Ascending aorta (tissue), 2 donors: ENCODE measurements at places on chromosomes 12 and 14.

GRCh38 chr14:99685151-99685591 lies 1.1 kb downstream of the CYP46A1 start:
- DNase-seq: no peak

DNA sequence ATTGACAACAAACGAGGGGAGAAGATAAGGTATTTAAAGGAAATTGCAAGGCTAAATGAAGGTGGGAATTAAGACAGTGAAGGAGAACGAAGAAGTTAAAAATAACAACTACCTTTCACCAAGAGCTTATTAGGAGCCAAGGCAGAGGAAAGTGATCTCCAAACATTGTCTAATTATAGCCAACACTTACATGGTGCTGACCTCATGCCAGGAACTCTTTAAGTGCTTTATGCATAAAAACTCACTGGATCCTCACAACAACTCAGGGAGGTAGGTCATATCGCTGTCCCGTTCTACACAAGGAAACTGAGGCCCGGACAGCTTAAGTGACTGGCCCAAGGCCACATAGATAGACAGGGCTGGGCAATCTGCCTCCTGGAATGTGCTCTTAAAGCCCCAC lies 19.5 kb downstream of the TAMALIN start:
- DNase-seq: no peak

- no peak for DNase-seq
Observed at GRCh38 chr12:76259106-76259505, 89.1 kb downstream of the BBS10 start.

DNA sequence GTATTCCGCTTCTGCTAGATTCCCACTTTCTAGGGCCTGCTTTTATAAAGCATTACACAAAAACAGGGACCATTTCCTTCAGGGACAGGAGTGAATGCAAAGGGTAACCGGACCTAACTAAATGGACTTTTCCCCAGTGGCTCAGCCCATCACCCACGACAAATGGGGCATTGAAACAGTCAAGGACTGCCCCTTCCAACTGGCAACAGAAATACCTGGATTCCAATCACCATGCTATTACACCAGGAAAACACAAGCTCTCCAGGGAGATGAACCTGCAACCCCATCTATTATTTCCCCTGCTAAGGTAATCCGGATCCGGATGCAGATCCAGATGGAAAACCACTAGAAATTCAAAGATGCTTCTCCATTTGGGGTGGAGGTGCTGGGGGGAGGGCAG lies 1.0 kb downstream of the MPHOSPH9 start:
- no peak for DNase-seq

DNA sequence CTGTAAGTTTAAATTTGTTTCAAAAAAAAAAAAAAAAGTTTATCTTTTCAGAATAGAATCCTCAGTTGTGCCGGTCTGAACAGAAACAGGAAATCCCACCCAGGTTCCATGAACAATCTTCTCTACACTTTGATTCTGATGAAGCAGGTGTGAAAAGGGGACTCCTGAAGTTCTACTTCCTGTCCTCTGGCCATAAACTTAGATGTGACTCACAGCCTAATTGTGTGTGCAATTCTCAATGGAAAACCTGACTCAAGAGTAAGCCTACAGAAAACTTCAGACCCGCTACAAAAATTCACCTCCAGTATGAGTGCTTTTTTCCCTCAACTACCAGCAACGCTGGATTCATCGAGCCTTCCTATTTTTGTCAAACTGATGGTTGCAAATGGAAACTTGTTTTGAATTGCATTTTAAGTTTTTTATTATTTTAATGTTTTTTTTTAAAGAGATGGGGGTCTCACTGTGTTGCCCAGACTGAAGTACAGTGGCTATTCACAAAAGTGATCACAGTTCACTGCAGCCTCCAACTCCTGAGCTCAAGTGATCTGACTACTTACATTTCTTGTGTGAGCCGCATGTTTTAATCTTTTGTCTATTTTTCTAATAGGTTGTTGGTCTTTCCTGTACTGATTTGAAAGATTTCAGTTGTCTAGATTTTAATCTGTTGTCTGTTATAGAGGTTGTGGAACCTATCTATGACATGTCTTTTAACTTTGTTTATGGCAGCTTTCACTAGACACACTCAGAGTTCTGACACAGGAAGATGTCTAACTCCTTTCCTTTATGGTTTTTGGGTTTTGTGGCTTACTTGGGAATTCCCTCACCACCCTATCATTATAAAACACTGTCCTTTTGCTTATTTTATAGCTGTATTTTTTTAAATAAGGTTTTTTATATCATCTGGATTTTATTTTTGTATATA lies 37.6 kb downstream of the ATG14 start:
- no peak for DNase-seq

DNA sequence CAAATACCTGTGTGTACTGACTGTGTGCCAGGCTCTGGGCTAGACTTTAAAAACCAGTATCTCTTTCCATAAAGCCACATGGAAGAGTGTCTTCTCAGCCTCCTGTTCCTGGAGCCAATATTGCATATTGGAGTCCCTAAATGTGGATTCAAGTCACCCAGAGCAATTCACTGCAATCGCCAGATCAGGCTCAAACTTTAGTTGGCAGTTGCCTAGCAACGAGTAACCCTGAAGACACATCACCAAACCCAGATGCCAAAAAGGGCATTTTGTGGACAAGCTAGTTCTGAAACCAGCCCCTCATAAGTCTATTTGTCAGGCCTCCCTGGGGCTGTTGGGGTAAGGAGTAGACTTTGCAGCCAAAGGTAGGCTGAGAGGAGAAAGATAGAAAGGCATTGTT lies 13.7 kb downstream of the DPF3 start:
- no peak for DNase-seq

DNA sequence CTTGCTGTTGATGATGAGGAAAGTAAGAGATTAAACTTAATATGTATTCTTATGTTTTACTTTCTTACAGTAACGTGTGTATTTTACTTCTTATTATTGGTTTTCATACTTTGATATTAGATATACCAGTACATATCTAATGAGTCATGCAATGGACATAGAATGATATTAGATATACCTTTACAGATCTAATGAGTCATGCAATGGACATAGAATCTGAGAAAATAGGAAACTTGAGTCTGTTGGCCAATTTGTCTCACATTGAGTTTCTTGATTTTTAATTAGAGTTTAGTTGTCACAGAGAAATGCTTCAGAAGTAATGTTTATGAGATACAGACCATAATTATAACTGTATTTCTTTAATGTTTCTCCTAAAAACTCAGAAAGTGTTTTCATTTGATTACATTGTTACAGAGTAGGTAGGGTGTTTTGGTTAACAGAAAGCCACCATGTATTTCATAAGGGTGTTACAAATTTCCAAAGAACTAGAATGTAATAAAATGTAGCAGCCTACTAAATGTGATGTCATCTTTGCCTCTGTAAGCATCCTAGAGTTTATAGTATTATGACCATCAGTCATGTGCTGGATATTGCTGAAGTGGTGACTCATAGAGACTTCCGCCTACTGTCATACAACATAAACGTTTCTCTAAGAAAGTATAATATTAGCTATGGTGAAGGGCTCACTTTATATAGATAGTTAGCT lies 3.0 kb downstream of the GAS2L3 start:
- no peak for DNase-seq

DNA sequence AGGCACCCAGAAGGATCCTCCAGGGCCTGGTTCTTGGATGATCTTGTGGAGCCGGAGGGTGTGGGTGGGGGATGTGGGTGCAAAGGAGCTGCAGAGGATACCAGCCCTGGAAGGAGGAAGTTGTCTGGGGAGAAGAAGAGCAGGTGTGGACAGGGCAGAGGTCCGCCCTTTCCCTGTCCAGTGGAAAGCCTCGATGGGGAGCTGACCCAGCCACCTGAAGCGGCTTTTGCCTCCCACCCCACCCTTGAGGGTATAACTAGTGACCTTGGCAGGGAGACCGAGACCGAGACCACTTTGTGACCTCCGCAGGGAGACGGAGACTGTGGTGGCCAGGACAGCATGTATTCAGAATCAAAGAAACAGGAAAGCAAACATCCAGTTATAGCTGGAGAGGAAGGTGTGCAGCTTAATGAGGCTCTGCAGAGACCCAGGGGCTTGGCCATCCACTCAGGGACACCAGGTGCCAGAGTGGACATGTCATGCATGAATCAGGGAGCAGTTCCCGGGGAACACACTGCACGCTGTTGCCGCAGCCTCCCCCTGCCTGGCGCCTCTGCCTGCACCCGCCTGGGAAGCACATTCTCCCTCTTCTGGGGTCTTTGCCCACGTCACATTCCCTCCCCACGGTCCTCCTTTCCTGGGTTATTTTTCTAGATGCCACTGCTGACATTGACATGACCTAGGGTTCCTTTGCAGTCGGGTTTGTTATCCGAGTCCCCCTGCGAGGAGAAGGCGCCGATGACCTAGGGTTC lies 87.7 kb downstream of the ADGRD1 start:
- no peak for DNase-seq

DNA sequence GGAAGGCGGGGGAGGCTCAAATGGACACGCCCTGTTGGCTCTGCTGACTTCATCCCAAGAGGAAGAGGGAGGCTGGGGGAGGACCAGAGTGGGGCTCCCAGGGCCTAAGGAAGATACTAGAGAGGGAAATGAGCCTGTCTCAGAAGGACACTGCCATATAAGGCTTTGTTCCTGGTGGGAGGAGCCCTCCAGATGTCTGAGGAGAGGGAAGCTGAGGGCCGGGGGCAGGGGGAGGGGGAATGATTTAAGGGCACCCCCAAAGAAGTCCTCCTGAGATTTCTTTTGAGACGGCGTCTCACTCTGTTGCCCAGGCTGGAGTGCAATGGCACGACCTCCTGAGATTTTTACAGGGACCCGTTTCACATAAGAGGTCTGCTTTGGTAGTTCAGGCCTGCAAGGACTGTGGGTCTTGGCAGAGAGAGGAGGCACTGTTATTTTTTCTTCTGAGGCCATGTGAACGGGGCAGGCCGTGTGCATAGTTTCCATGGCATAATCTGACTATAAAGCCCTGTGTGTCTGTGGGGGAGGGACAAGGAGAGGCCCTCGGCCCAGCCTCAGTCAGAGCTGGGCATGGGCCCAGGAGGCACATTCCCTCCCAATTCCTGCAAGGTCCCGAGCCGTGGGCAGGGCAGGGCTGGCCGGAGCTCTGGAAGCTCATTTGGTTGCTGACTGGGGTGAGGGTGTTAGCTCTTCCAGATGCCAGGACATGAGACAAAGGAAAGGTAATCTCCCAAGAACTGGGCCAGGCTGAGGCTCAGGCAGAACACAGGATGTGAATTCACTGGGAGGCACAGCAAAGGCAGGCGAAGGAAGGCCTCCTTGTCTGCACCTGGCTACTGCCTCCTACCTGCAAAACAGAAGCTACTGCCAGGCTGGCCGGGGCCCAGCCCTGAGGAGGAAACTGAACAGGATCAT lies 22.2 kb upstream of the PLEKHG3 start:
- peak; percentile 94 for DNase-seq

- DNase-seq: peak; percentile 90
Observed at GRCh38 chr14:35336494-35337268, 44.5 kb downstream of the PSMA6 start.
